Left renal pelvis (tissue), 4 donors: ENCODE measurements at places on chromosomes 13 and 19. TPM values are rescaled to one million over a fixed set of nuclear protein-coding genes. Genes with fewer than 3 reads are reported as not detected.

- no peak for DNase-seq
Measured at GRCh38 chr19:42153672-42154433, 21.6 kb upstream of the POU2F2 start.

DNA sequence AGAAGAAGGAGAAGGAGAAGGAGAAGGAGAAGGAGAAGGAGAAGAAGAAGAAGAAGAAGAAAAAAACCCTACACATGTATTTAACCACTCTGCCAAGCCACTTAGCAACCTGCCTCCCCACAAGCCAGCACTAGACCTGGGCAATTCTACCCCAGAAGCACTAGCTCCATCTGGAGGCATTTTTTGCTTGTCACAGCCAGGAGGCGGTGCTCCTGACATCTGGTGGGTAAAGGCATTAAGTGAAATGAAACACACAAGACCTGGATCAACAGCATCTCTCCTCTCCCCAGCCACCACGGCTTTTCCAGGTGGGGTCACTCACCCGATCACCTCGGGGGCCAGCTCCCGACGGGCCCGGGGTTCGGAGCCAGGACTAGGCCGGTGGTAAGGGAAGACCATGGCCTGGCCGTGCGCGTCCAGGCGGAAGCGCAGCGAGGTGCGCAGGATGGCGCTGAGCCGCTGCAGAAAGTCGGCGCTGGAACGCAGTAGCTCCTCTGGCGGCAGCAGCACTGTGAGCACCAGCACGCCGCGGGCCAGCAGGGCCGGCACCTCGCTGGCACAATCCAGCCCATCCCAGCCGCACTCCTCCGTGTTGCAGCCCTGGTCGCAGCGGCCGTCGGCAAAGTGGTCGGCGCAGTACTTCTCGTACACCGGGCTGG, 26.9 kb downstream of the NOTCH3 start:
- DNase-seq, result no peak

GRCh38 chr13:98405107-98405571, 171.8 kb downstream of the STK24 start:
- no peak for DNase-seq

- no peak for DNase-seq
Measured at GRCh38 chr19:3335431-3336350, 30.7 kb upstream of the NFIC start.

KLF12 gene
- 33.8 TPM for polyA plus RNA-seq

GRCh38 chr13:37216331-37216730, 110.9 kb upstream of the CSNK1A1L start:
- DNase-seq, result no peak

GRCh38 chr19:55099557-55100506, 17.6 kb downstream of the PPP1R12C start:
- no peak for DNase-seq

EML2 gene
- polyA plus RNA-seq, result 17.5 TPM

- DNase-seq, result no peak
Measured at GRCh38 chr13:114066956-114067355, 65.5 kb downstream of the RASA3 start.

IRGC gene
- not detected for polyA plus RNA-seq

- DNase-seq, result no peak
Measured at GRCh38 chr19:17323964-17324332, 10.7 kb downstream of the ANO8 start.

DNA sequence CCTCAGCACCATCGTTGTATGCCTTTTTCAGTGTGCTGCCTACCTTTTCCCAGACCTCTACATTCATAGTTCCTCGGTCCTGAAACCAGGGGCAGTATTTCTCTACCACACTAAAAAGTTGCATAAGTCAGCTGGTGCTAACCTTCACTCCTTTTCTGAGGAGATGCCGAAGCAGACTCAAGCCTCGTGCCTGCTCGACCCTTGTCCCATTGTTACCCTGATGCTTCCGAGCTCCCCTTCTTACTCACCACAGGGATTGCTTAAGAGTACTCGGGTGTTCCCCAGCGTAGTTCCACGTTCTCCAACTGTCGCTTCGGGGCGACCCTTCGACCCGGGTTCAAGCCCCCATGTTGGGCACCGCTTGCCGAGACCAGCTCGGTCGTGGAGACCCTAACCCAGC, 19.0 kb upstream of the IL17D start:
- DNase-seq, result no peak

DNA sequence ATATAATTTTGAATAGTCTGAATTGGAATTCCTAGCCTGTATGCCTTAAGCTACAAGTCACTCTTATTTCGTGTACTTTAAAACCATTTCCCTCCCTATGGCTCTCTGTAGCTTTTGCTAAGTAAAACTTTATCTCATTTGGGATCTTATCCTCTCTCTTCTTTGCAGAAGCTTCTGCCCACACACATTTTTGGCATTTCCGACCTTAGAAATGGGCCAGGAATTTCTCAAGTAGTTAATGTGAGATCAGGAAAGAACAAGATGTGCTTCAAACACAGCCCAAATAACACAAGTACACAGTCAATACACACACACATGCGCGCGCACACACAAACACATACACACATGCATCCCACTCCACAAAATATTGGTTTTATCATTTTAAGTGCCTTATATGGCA, 931.0 kb upstream of the MIR17HG start:
- DNase-seq, result no peak

CEACAM20 gene
- polyA plus RNA-seq, result not detected

DNA sequence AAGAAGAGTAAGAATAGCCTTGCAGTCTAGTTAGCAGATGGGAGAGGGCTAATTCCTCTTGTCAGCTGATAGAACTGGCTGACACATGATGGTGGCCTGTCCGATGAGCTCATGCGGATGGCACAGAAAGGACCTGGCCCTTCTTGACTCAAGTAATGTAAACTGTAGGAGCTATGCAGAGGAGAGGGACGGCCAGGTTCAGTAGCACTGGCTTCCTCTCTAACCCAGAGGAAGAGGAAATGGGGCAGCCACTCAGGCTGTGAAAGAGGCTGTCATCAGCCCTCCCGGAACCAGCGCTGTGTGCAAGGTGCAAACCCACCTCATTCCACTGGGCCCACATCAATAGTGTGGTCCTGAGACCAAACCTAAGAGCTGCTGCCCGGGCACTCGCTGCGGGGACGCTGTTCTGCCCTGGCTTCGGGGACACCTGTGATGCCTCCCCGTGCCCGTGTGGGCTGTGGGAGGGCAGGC, 30.8 kb upstream of the USE1 start:
- DNase-seq, result no peak

ZNF536 gene
- polyA plus RNA-seq, result 2.6 TPM

GRCh38 chr13:28488376-28489005, 6.4 kb downstream of the FLT1 start:
- DNase-seq, result no peak

CDX2 gene
- polyA plus RNA-seq, result not detected
